NCI-H69 (cell line): ENCODE measurements at places on chromosomes 5 and 9.
A peak's percentile ranks its signal among the peaks of the same experiment; 100 is the strongest.

DNA sequence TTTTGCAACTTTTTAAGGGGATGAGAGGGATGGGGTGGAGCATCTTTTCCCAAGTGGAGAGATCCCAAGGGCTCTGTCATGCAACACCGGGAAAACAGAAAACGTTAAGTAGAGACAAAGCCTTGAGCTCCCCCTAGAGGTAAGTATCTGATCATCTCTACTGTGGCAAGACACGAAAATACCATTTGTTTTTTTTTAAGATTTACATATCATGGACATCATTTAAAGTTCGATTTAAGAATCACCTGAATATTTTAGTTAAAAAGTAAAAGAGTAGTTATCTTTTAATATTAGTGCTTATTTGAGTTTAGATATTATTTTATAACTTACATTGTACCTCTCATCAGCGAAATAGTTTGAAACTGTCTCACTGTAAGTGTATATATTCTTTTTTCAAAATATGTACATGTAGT is 200.4 kb downstream of the LRRC70 start:
- peak; percentile 79 for DNase-seq

- peak; percentile 100 for DNase-seq
These were observed 96.4 kb downstream of the DIRAS2 start for GRCh38 chr9:90546200-90546599.

DNA sequence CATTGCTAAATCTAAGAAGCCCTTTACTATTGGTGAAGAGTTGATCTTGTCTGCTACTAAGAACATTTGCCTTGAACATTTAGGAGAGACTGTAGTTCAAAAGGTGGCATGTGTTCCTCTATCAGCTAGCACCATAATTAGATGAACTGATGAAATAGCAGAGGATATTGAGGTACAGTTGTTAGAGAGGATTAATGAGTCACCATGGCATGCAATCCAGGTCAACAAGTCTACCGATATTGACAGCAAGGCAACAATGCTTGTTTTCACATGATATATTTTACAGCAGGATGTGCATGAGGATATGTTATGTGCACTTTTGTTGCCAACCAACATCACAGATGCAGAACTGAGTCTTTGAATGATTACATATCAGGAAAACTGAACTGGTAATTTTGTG is 134.3 kb upstream of the CDH9 start:
- DNase-seq = no peak

DNA sequence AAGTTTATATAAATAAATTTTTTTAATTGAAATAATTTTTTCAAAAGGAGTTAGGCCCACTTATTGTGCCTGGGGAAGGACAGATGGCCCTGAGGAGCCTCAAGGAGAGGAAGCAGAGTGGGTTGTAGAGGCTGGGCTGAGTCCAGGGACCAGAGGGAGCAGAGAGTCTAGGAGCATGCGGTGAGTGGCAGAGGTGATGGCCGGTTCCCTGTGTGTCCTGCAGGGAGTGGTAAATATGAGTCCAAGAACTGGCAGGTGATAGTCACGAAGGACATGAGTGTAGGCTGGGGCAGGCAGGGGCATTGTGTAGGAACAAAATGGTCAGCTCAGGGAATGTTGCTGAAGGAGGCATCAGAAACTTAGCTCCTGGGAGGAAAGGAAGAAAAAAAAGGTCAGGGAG is 8.3 kb upstream of the BTNL9 start:
- no peak for DNase-seq

DNA sequence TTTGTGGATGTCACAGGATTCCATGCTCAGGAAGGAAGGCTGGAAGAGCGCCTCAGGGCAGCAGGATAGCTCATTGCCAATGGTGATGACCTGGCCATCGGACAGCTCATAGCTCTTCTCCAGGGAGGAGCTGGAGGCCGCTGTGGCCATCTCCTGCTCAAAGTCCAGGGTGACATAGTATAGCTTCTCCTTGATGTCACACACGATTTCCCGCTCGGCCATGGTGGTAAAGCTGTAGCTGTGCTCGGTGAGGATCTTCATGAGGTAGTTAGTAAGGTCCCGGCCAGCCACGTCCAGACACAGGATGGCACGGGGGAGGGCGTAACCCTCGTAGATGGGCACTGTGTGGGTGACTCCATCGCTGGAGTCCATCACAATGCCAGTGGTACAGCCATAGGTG is 24.3 kb upstream of the RAPGEF6 start:
- no peak for DNase-seq

DNA sequence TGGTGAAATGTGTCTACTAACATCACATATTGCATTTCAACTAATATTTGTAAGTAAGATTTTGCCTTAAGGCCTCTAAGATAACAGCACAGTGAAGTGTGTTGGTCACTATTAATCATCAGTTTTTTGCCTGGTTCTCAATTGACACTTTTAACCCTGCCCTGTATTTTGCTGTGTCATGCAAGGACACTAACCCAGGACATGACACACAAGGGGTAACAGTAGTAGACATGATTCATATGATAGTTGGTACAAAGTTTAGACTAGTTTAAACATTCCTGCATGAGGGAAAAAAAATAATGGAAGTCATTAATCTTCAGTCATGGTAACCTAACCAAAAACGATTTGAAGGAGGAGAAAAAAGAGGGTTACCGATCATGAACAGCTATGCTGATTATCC is 207.0 kb downstream of the DEPDC1B start:
- no peak for DNase-seq

- peak; percentile 20 for DNase-seq
These were observed 1.0 kb downstream of the FAM53C start for GRCh38 chr5:138339091-138339456.

DNA sequence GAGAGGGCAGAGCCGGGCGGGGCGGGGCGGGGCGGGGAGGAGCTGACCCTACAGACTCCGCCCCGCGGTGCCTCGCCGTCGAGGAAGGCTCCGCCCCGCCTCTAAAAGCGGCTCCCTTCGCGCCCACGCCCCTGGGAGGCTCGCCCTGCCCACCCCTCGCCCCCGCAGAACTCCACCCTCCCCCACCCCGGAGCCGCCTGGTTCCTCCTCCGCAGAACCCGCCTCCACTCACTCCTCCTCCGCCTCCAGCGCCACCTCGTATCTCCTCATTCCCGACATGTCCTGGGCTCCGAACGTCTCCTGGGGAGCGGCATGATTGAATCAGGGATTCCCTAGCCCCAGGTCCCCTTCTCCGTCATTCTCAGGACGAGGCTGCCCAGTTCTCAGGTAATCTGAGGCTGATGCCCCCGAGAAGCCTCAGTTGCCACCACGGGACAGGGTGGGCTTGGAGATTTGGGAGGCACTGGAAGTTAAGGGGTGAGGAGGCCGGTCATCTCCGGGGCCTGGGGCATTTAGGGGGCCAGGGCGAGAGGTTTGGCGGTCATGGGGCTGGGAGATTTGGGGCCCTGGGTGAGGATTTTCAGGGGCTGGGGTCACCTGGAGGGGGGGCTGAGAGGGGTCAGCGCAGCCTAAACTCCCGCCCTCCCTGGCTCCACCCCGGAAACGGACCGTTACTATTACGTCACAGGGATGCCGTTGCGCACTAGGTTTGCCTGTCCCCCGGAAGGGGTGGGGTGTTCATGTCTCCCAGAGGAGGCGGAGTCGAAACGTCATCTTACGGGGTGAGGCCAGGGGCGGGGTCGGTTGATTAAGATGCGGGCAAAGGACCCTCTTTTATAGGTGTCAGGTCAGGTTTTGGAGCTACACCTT is 3.2 kb upstream of the CCL27 start:
- peak; percentile 98 for DNase-seq

- DNase-seq = no peak
These were observed 135.5 kb upstream of the KLF9 start for GRCh38 chr9:70549926-70550325.
